Activated gamma-delta T cell treated with Interleukin-2 at 50 U/mL for 16 hours (primary cell): ENCODE measurements at places on chromosomes 6 and 20.

DNA sequence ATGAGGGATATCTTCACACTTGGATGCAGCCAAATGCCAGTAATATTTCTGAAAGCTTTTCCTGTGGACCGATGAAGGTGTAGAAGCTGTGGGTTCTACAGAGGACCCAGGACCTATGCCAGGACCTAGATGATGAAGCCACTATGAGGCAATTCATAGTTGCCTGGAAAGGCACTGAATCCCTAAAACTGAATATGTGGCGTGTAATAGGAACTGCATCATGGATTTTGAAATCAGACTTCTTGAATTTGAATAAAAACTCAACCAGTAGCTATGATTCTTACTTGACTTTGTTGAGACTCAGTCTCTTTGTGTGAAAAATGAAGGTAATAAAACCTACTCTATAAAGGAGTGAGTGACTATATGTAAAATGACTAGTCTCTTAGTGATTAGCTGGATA lies 89.9 kb upstream of the SGK1 start:
- DNase-seq, result no peak

- no peak for DNase-seq
Observed at GRCh38 chr20:45254383-45255262, at the start of gene SLPI. Gene SLPI (minus strand): TSS chr20:45254564. CDS start chr20:45254543, 21 bp downstream.

DNA sequence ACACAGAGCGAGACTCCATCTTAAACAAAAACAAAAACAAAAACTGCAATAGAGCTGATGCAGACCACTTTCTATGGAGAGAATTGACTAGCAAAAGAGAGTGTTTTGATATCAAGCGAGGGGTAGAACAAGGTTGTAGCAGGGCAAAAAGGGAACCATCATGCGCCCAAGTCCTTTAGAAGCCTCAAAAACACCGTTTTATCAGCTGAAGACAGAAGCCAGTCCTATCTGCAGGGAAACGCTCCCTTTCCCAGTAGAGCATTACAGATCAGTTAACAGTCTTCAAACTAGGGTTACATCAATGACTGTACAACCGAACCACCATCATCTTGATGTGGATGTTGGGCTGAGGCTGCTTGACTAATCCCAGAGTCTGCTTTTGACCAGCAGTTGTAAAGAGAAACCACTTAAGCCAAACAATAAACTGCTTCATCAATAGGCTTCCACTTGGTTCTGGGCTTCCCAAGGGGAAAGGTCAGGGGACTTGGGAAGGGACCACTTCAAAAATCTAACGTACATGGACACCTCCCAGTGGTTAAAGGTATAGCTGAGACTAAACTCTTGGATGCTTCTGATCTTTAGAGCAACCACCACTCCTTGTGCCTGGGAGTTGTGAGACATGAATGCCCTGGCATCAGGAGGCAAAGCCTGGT lies 59.6 kb upstream of the SPDEF start:
- no peak for DNase-seq

DNA sequence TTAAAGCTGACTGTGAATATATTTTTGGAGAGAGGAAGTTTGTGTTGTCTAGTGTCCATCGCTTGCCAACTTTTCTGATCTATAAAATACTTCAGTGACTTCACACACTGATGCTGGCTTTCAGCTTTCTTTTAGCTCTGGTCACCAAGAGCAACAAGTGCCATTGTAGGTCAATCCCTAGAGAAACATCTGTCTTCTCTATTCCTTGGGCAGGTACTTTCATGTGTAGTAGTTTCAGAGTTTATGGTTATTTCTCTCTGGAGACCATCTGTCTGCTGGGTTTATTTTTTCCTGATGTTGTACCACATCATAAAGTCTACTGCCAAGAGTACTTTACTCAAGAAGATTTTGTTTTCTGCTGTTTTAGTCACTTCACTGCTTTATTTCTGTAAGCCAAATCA lies 249.9 kb downstream of the KHDC1L start:
- no peak for DNase-seq

DNA sequence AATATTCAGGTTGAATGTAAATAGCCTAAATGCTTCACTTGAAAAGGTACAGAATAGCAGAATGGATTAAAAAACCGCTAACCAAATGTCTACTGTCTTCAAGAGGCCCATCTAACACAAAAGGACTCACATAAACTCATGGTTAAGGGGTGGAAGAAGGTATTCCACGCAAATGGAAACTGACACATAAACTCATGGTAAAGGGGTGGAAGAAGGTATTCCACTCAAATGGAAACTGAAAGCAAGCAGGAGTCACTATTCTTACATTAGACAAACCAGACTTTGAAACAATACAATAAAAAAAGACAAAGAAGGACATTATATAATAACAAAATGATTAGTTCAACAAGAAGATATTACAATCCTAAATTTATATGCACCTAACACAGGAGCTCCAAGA lies 38.3 kb upstream of the PKIB start:
- DNase-seq, result no peak

GRCh38 chr6:107154801-107155160 lies 39.5 kb upstream of the BEND3 start:
- no peak for DNase-seq

DNA sequence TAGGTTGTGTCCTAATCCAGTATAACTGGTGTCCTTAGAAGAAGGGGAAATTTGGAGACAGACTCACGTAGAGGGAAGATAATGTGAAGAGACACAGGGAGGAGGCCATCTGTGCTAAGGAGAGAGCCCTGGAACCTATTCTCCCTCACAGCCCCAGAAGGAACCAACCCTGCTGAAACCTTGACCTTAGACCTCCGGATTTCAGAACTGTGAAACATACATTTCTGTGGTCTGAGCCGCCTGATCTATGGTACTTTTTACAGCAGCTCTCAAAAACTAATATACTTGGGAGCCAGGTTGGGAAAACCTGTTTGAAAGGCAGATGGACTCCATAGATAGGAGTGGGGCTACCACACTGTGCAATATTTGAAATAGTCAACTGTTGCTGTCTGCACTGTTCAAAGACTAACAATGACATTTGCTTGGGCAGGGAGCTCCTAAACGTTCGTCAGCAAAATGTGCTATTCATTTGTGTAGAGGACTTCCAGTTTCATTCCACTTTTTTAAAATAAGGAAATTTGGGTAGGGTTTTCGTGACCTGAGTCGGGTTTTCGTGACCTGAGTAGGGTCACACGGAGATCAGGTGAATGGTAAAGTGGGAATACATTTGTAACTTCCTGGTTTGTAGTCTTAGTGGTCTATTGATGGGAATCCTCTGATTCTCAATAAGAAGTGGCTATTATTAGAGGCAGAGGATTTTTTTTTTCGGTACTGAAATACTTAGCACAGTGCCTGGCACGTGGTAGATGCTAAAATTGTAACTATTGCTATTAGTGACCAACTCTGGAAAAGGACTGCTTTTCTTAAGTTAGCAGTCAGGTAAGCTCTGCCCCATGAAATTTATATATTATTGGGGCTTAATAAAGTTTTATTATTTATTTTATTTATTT lies 11.4 kb downstream of the TAGAP start:
- no peak for DNase-seq

DNA sequence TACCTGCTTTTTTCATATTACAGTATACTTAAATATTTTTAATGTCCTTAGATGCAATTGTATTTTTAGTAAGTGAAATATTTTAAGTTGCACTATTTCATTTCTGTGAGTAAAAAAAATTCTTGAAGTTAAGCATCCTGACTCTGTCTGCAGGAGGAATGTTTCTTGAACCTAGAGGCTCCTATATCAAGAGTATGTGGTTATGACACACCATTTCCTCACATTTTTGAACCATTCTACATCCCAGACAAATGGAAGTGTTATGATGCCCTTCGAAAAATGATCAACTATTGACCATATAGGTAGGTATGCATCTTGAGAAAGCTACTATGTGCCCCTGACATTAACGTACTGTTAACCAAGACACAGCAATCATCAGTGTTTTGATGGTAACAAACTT lies 237.0 kb downstream of the BCKDHB start:
- DNase-seq, result no peak

DNA sequence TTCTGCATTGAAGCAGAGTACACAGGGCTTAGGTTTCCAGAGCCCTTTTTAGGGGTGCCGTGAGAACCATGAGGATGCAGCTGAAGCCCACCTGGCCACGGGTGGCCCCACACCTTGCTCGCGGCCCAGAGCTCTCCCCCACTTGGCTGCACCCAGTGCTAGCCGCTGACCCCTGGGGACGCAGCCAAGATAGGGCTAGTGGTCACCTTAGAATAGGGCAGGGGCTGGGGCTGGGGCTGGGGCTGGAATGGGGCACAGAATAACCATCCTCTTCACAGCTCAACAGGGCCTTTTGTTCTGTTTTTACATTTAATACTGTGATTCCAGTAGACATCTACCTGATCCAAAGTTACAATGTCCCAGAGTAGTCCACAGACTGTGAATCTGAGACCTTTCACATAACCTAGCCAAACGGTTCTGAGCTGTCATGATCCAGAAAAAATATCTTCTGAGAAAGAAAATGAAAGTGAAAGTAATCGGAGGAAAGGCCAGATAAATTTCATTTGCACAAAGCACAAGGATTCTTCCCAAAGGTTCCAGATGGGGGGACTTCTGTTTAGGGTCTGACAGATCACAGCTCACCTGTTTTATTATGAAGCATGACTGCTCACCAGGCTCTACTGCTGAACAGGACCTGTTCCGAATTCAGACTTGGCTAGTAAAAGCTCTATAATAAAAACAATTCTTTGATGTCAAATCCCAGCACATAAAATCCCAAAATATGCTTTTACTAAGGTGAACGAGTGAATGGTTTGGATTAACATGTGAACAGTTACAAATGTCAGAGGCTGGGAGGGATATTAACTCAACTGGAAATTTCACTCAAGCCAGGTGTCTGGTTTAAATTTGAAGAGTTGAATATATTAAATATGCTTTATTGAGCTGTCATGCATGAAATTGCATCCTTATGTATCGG lies 401.9 kb downstream of the THBS2 start:
- no peak for DNase-seq

GRCh38 chr6:147201885-147202515 lies 2.2 kb upstream of the STXBP5 start:
- no peak for DNase-seq

DNA sequence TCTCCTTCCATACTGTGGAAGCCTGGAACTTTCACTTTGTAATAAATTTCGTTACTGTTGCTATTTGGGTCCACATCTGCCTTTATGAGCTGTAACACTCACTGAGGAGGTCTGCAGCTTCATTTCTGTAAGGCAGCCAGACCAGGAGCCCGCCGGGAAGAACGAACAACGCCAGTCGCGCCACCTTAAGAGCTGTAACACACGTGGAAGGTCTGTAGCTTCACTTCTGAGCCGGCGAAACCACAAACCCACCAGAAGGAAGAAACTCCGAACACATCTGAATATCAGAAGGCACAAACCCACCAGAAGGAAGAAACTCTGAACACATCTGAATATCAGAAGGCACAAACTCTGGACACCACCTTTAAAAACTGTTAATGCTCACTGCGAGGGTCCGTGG lies 589.9 kb upstream of the SLC35B3 start:
- DNase-seq, result no peak

GRCh38 chr20:29325304-29325640 lies 1932.2 kb upstream of the DEFB115 start:
- DNase-seq, result no peak

DNA sequence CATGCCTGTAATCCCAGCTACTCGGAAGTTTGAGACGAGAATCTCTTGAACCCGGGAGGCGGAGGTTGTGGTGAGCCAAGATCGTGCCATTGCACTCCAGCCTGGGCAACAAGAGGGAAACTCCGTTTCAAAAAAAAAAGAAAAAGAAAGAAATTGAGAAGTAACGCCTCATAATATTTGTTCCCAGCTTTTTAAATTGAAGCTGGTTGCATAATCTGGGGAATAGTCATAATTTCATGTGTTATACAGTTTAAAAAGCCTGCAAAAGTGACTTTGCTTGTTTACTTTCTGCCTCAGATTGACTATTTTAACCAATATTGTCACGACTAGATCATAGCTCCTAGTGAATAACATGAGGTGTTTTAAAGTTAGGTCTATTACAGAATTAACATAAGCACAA lies 7.2 kb downstream of the FAM217B start:
- no peak for DNase-seq

GRCh38 chr6:116409756-116410155 lies 39.0 kb downstream of the DSE start:
- DNase-seq, result no peak

DNA sequence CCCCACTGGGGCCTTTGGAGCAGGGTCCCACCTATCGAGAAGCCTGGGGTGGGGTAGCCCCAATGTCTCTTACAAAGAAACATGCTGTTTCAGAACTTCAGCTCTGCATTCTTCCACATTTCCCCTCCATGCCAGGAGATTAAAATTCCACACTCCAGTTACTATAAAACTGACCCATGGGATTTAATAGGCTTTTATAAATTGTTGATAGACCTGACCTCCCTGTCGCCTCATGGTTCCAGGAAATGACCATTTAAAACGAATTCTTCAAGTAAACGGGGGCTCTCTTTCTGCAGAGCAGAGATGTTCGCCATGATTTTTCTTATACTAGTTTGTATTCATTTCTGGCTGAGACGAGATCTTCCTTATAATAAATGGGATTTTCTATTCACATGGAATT lies 19.3 kb downstream of the RIN2 start:
- DNase-seq, result no peak

DNA sequence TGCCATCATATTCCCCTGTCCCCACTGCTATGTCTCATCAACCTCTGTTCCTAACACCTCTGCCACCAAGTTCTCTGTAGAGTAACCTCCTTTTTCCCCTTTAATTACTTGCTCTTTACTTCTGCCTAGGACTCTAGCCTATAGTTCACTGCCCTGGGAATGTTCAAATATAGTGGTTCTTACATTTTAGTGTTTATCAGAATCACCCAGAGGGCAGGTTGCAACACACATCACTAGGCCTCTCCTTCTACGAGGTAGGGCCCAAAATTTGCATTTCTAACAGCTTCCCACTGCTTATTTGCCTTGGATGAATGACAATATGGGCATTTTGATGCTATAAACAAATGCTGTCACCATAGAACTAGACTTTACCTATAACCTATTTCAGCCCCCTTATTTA lies 23.1 kb upstream of the C6orf141 start:
- no peak for DNase-seq
